ENCODE measurements at places on chromosomes 4 and X. TPM values are rescaled to one million over a fixed set of nuclear protein-coding genes. Genes with fewer than 3 reads are reported as not detected.

Gene GABRE
- 29.4 TPM for total RNA-seq

Gene AKAP4
- total RNA-seq = under 0.01 TPM

Gene FAM156A
- 16.8 TPM for total RNA-seq

Gene GLRA2
- total RNA-seq = not detected

Gene HOPX
- 0.36 TPM for total RNA-seq

Gene SHISA3
- total RNA-seq = 6.0 TPM

Gene SSX4B
- total RNA-seq = not detected

Gene MXRA5
- total RNA-seq = 4.7 TPM

Gene SPARCL1
- not detected for total RNA-seq

Gene GPR34
- not detected for total RNA-seq

Gene FRMPD3
- total RNA-seq = 0.16 TPM

Gene SLITRK2
- total RNA-seq = not detected

Gene PITX2
- total RNA-seq = 0.18 TPM

Gene ETDA
- total RNA-seq = not detected

Gene ERAS
- total RNA-seq = not detected

Gene FAM236D
- total RNA-seq = not detected

Gene ZNF732
- 0.57 TPM for total RNA-seq

Gene CLDN22
- total RNA-seq = under 0.01 TPM

Gene STATH
- not detected for total RNA-seq

Gene FAM133A
- total RNA-seq = 0.45 TPM

Gene AIMP1
- 29.9 TPM for total RNA-seq

Gene CABS1
- not detected for total RNA-seq

Gene ERCC6L
- total RNA-seq = 9.9 TPM

Gene TCEANC
- total RNA-seq = 3.9 TPM

Gene EDA
- 1.4 TPM for total RNA-seq

Gene CACNA1F
- not detected for total RNA-seq

Gene BANK1
- 0.41 TPM for total RNA-seq

Gene NUDT10
- total RNA-seq = 0.63 TPM

Gene PNMA6F
- not detected for total RNA-seq

Gene VEGFD
- 1.6 TPM for total RNA-seq

Gene HSFX2
- 0.36 TPM for total RNA-seq

Gene RNF212
- 6.9 TPM for total RNA-seq

Gene HNRNPDL
- 97.0 TPM for total RNA-seq

Gene PABPC1L2B
- not detected for total RNA-seq

Gene MAGEB1
- total RNA-seq = not detected

Gene UGT2B10
- total RNA-seq = not detected

Gene RHOXF1
- total RNA-seq = not detected

Gene LONRF3
- not detected for total RNA-seq

Gene TMPRSS11D
- total RNA-seq = 0.09 TPM

Gene RS1
- total RNA-seq = not detected

Gene FANCB
- total RNA-seq = 12.7 TPM

Gene RNF175
- not detected for total RNA-seq

Gene SHOX
- total RNA-seq = not detected

Gene MAGEE1
- total RNA-seq = 2.5 TPM

Gene CXCL5
- total RNA-seq = 0.36 TPM

Gene NLGN4X
- 0.08 TPM for total RNA-seq

Gene LRAT
- 0.57 TPM for total RNA-seq

Gene ZFP92
- 0.08 TPM for total RNA-seq
